GM13977 (cell line): ENCODE measurements at places on chromosomes 5 and 9.

DNA sequence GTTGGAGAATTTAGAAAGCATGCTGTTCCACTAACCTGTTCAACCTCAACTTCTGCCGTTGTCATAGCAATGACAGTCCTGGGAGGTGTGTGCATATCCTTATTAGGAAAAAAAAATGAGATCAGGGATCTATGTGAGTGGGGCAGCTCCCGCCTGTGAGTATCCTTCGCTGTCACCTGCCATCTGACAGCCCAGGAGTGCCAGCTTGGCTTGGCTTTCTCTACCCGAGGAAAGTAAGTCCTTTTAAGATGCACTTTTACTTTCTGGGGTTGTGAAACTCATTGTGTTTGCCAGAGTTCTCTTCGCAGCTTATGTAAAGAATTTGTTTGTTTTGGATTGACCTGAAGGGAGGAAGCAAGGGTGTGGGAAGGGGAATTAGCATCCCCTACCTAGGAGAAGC, 21.8 kb downstream of the PCDHAC2 start:
- no peak for DNase-seq

GRCh38 chr5:95181644-95182043, 103.2 kb downstream of the MCTP1 start:
- no peak for DNase-seq

DNA sequence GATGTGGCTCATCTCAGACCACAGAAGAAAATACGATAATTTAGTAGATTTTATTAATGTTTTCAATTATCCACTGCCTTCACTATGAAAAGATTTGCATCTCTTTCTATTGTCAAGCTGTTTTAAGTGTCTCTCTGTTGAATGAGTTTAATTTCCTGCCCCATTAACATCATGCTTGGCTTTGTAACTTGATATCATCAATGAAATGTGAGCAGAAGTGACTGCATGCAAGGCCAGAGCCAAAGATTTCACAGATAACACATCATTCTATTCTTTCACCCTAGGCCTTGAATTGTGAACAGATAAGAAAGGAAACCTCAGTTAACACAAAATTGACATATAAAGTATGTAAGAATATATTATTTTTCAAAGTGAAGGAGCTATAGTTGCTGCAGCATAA, 986.4 kb upstream of the CDH18 start:
- DNase-seq = no peak

GRCh38 chr5:157197086-157197485, 16.4 kb downstream of the ITK start:
- DNase-seq = no peak

DNA sequence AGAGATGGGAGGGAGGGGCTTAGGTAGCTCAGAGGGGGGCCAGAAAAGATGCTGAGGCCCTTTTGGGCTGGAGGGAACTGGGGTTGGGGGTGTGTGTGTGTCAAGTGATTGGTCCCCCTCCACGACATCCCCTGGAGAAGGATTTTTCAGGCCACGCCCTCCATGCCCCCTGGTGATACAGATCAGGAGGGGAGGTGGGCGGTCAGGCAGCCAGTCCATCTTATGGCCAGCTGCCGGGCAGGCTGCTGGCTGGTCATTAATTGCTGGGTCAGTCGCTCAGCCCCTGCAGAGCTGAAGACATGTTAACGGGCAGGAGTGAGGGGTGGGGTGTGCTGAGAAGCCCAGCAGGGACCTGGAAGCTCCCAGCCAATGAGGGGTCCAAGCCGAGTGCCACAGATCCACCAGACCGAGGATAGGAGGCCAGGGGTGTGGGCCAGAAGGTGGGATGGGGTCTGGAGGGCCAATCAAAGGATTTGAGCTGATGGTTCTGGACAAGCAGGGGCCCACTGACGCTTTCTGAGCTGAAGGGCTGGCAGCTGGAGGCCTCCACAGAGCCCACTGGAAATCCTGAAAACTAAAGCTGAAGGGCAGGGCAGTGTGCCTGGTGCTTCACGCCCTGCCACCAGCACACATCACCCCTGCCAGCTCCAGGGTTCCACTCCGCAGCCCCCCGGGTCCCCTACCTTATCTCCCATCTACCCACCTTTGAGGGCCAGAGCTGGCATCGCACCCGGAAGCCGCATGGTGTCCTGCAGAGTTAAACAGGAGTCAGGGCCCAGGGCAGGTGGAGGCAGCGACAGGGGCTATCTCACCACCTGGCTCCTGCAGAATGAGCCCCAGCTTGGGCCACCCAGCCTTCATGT, 19.1 kb downstream of the PDGFRB start:
- DNase-seq = no peak

- no peak for DNase-seq
These were observed 55.2 kb downstream of the SLC1A3 start for GRCh38 chr5:36661456-36662220.

DNA sequence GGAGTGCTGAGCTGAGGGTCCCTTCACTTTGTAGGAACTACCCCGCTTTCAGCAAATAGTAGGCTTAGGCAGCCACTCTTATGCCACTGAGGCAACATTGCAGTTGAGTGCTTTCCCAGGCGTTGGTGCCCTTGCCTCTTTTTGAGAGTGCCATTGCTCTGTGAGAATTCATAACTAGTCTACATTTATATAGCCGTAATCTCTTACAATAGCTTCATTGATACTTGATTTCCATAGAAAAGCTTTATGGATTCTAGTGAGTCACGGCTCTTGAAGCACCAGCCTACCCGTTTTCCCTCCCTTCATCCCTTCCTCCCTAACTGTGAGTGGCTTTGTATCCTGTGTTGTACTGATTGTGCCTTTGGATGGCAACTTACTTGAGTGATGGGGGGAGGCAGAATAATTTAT, 283.9 kb downstream of the AOPEP start:
- DNase-seq = no peak

DNA sequence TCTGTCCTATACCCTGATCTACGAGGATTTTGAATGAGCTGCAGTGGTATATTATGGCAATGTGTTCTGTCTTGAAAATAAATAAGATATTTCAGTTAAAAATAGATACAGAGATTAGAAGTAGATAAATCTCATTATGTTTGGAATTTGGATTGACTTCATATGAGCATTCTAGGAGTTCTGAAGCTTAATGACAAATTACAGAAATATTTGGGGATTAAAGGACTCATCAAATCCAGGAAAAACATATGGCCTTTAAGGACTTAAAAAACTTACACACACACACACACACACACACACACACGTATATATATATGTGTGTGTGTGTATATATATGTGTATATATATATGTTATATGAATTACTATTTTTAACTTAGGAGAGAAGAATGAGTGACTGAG, 446.9 kb upstream of the CD180 start:
- DNase-seq = no peak

GRCh38 chr5:142797420-142797819, 27.2 kb downstream of the ARHGAP26 start:
- no peak for DNase-seq

- DNase-seq = no peak
These were observed 354.6 kb downstream of the SLIT3 start for GRCh38 chr5:168946363-168946762.

DNA sequence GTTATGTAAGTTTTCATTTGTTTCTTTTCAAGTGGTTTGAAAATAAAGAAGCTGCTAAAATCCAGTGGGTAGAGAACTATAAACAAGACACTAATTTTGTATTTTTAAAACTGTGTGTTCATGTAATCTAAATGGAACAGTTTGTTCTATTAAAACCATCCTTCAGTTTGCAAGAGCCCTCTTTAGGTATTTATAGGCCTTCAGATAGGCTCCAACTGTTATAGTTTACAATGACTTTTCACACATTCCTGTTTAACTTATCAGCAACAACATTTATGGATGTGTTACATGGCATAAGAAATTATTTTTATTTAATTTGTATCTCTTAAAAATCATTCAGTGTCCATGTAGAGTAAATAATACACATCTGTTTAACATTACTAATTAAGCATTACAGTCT, 126.7 kb upstream of the SLCO6A1 start:
- DNase-seq = no peak

DNA sequence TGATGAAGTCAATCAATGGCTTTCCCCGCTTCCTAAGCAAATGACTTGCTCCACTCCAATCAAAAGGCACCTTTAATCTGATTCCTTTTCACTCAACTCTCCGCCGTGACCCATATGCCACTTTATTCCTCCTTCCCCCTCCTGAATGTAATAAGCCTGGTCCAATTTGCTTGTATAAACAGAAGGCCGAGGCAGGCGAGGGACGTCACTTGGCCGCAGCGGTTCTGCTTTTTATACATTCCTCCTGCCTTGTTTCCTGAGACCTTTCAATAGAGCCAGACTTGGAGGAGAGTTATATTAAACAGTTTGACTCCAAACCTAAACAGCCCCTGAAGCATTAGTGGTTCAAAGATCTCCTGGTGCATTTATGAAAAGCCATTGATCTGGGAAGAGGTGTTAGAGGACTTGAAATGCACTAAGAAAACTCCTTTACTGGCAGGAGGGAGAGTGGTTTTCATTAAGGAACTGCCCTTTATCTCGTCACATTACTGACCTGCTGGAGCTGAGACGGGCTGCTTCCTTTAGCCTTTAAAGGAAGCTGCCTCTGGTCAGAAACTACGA, 273.4 kb downstream of the SLIT3 start:
- no peak for DNase-seq

GRCh38 chr5:77360381-77360780, 131.7 kb downstream of the WDR41 start:
- no peak for DNase-seq

GRCh38 chr9:124271660-124272059, 13.9 kb downstream of the NEK6 start:
- DNase-seq = no peak

- no peak for DNase-seq
These were observed 16.1 kb downstream of the CCT5 start for GRCh38 chr5:10266137-10266536.

DNA sequence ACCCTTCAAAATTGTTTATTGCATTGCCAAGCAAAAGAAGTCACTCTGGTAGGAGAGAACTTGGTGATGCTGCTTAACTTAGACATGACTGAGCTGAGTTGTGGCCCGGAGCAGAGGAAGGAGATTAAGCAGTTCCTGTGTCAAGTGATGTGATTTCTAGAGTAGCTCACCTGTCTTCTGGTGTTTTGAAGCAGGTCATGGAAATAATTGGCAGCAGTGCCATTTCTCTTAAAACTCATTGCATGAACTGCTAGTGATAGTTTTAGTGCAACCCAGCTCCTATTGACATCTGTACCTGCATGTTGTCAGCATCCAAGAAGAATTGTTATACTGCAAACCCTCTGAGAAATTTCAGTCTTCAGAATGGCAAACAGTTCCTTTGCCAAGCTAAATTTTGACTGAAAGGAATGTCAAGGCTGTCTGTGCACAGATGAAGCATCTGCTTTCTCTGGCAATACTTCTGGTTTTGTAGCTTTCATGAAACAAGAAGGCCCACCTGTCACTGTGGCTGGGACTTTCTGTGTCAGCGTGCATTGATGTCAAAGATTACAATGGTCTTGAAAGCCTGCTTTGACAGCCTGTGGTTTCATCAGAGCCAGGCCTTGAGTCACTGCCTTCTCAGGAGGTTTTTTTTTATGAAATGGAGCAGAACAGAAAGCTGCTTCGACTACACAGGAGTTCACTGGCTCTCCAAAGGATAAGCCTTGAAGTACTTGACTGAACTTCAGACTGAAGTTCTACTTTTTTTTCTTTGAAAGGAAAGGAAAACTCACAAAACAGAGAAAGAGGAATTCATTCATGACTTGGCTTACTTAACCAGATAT, 90.6 kb downstream of the RALGPS1 start:
- DNase-seq = peak; percentile 83

GRCh38 chr9:98523231-98523901, 185.4 kb downstream of the GABBR2 start:
- DNase-seq = no peak

- peak; percentile 32 for DNase-seq
These were observed 116.9 kb upstream of the ARRDC3 start for GRCh38 chr5:91499943-91500531.

- DNase-seq = no peak
These were observed 166.8 kb downstream of the MUSK start for GRCh38 chr9:110835404-110835803.

DNA sequence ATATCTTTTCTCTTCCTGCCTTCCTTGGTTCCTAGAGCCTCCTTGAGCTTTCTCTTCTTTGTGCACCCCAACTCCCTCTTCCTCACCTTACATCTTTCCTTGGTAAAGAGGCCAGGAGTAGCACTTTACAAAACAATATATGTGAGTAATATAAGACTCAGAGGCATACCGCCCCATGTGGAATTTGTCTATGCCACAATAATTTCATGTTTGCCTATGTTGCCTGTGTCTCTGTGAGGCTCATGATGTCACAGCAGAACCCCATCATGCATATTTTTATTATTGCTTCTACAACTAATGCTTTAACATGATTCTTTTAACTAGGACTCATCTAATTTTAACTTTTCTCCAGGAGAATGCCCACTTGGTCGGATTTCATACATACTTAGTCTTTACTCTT, 15.0 kb upstream of the LVRN start:
- no peak for DNase-seq

- no peak for DNase-seq
These were observed 211.0 kb upstream of the ADAMTS16 start for GRCh38 chr5:4929092-4929655.

GRCh38 chr5:116536316-116537083, 38.1 kb downstream of the SEMA6A start:
- DNase-seq = no peak

- no peak for DNase-seq
These were observed 45.0 kb downstream of the PCDHGC5 start for GRCh38 chr5:141533897-141534296.

DNA sequence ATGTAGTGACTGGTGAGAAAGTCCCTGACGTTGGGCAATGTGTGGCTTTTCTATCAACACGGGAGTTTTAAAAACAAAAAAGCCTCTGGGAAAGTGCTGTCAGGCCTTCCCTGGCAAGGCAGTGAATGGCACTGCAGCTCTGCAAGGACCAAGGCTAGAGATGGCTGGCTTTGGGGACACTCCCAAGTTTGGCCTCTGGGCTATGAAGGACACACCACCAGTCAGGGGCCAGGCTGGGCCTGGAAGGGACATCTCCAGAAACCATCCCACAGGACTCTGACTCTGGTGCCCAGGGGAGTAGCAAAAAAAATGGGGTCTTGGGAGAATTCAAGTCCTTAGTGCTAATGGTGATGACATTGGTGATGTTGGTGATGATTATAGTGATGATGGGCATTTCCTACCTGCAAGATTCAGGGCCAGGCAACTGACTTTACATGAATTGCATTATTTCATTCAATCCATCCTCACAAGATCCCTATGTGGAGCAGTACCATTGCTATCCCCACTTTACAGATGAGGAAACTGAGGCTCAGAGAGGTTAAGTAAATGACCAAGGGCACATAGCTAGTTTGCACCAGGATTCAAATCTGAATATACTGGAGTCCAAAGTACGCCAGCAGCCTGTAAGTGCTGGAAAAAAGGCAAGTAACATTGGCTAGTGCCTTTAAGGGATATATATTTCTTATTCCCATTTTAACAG, 2.6 kb upstream of the PPARGC1B start:
- no peak for DNase-seq

GRCh38 chr5:142743592-142744441, 26.4 kb upstream of the ARHGAP26 start:
- no peak for DNase-seq

- no peak for DNase-seq
These were observed 1.1 kb downstream of the POU4F3 start for GRCh38 chr5:146339715-146340259.
